Cortex of kidney (tissue), 1 donor: ENCODE measurements at places on chromosomes 1 and 21.

GRCh38 chr1:221344693-221345092 lies 397.2 kb downstream of the DUSP10 start:
- no peak for DNase-seq

- DNase-seq, result no peak
Measured at GRCh38 chr1:56833088-56833487, 13.9 kb upstream of the FYB2 start.

GRCh38 chr21:15121655-15122120 lies 56.9 kb upstream of the NRIP1 start:
- no peak for DNase-seq

DNA sequence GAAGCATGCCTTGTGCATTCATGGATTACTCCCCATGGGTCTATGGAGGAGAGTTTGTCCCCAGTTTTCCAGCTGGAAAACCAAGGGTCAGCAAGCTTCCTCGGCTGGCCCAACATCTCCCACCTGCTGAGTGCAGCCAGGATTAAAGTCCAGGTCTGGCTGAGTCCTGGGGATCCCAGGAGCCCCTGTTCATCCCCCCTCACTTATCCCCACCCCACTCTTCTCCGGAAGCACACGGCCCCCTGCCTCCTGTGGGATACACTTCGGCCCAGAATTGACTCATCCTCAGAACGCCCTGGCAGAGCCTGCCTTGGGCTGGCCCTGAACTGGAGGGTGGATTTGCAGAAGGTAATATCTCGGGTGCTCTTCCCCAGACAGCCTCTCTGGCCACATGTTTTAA lies 276.1 kb downstream of the NPHP4 start:
- DNase-seq, result no peak

GRCh38 chr1:240070188-240070587 lies 21.5 kb upstream of the FMN2 start:
- no peak for DNase-seq

- DNase-seq, result no peak
Measured at GRCh38 chr1:8055973-8056372, 29.9 kb upstream of the ERRFI1 start.

GRCh38 chr1:230246551-230246950 lies 179.5 kb downstream of the GALNT2 start:
- no peak for DNase-seq

GRCh38 chr1:32924881-32925344 lies 23.7 kb upstream of the TMEM54 start:
- DNase-seq, result no peak

DNA sequence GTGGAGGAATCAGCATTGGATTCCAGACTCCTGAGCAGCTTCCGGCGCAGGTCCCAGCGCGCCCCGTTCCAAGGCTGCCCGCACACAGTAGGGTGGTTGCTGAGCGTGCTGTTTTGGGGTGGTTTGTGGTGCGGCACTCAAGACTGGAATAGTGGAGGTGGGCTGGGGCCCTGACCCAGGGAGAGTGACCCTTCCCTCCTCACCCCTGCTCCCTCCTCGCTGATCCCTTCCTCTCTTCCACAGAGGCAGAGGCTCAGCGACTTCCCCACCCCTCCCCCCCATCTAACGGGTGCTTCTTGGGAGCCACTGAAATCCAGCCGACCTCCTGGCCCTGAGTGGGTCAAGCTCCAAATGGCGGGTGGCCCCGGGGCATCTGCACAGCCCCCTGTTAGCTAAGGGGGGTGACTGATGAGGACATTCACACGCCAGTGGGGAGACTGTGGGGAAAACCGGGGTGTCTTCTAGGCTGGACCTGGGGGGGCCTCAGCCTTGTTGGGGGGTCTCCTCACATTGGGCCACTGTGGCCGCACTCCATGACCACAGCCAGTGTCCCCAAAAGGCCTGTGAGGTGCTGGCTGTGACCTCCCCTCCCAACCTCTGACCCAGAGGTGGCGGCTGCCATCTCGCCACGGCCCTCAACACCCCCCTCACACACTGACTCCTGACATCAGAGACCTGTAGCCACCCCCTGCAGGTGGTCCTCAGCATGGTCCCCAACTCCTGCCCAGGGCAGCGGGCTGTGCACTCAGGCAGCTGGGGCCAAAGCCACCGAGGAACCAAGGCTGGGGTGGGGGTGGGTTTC lies 3.9 kb upstream of the HES4 start:
- DNase-seq, result no peak

DNA sequence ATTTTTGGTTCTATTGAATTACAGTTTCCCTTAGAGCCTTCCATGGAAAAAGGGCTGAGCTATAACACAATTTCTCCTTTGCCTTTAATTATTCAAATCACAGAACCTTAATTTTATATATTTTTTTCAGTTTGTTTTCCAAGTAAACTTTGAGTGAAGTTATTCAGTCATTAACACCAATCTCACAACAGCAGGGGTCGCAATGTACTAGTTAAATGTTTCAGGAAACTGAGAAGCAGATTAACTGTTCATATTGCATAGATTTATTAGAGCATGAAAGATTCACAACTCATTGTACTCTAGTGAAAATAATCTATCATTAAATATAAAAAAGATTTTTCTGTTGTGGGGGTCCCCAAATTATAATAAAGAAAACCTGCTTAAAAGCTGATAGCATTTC lies 64.1 kb downstream of the KIFAP3 start:
- DNase-seq, result no peak

DNA sequence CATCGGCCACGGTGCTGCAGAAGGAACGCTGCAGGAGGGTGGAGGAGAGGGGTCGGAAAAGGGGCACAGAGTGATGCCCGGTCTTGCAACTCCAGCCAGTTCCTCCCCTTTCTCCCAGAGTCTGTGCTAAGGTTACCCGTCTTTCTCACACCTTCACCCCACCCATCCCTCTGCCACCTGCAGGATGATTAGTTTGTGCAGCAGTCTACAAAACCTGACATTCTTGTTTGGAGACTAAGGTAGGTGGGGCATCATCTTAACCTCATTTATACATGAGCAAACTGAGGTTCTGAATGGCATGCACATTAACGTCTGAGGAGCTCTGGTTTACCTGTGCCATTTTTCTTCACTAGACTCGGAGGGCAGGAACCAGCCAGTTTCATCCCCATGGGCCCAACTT lies 232.3 kb downstream of the GRIK3 start:
- no peak for DNase-seq

DNA sequence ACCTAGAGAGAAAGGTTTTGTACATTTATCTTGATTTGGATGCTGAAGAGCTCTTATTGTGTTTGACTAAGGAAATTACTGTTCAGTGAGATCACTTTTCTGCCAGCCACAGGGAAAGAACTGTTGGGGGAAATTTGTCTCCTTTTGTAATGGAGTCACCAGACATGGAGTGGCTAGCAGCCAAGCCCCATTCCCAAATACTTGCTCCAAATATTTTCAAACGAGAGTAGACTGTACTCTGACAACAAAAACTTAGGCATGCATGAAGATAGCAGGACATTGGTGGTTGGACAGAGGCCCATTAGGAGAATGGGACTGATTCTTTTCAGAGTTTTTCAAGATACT lies 21.1 kb downstream of the IPO9 start:
- DNase-seq, result no peak

GRCh38 chr1:35650416-35650815 lies 9.1 kb upstream of the PSMB2 start:
- no peak for DNase-seq

- no peak for DNase-seq
Measured at GRCh38 chr1:8349473-8349865, 31.6 kb downstream of the SLC45A1 start.

GRCh38 chr1:119266386-119266785 lies 102.2 kb upstream of the HAO2 start:
- DNase-seq, result no peak

GRCh38 chr1:244137725-244138124 lies 86.6 kb downstream of the ZBTB18 start:
- DNase-seq, result no peak

DNA sequence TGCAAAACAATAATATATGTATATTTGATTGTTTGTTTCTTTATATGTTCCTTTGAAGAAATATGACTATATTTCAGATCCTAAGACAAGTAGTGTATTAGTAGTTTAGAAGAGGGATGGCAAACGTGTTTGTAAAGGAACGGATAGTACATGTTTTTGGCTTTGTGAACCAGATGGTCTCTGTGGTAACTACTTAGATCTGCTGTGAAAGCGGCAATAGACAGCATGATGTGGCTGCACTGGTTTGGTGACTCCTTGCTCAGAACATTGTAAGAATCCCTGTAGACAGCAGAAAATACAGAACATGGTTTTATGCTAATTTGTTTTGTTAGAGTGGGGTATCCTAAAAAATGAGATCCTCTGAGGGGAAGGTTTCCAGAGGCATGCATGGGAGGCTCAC lies 3.1 kb downstream of the ACADM start:
- no peak for DNase-seq

GRCh38 chr1:38455829-38456530 lies 403.6 kb downstream of the RRAGC start:
- no peak for DNase-seq

GRCh38 chr1:9732123-9732971 lies 80.8 kb downstream of the PIK3CD start:
- DNase-seq, result no peak

- no peak for DNase-seq
Measured at GRCh38 chr1:24362396-24362795, 43.2 kb downstream of the GRHL3 start.

- no peak for DNase-seq
Measured at GRCh38 chr1:198701250-198701649, 62.4 kb downstream of the PTPRC start.

DNA sequence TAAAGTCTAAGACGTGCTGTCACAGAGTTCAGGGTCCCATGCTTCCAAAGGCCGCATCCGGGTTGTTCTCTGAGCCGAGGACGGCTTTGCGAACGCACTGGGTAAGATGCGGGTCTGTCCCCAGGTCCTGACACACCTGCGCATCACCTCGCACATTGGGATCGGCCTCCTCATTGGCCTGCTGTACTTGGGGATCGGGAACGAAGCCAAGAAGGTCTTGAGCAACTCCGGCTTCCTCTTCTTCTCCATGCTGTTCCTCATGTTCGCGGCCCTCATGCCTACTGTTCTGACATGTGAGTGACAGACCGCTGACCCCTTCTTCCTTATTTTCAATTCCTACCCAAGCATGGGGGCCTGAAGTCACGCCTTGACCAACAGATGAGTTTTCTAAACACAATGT lies 25.3 kb downstream of the TFF3 start:
- no peak for DNase-seq

DNA sequence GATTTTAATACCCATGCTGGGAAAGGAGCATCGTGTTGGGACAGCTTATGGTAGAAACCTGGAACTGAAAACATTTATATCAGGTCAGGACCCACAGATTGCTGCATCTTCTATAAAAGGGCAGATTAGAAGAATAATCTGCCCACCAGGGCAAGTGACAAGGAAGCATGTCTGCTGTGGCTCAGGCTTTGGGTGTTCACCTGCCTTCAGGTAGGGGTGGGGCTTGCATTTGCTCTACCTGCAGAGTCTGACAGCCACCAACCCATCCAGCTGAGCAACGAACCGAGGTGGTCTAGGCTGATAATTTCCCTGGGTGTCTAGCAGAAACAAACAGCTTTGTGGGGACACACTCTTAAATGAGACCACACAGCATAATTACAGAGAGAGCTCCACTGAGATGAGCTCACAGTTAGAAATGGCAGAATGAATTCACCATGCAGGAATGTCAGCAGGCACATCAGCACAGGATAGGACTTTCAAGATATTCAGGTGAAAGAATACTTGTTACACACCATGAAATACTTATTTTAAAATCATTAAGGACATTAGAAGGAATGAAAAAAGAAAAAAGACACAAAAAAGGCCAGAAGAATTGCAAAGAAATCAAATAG lies 36.1 kb upstream of the B3GALT5 start:
- DNase-seq, result no peak

DNA sequence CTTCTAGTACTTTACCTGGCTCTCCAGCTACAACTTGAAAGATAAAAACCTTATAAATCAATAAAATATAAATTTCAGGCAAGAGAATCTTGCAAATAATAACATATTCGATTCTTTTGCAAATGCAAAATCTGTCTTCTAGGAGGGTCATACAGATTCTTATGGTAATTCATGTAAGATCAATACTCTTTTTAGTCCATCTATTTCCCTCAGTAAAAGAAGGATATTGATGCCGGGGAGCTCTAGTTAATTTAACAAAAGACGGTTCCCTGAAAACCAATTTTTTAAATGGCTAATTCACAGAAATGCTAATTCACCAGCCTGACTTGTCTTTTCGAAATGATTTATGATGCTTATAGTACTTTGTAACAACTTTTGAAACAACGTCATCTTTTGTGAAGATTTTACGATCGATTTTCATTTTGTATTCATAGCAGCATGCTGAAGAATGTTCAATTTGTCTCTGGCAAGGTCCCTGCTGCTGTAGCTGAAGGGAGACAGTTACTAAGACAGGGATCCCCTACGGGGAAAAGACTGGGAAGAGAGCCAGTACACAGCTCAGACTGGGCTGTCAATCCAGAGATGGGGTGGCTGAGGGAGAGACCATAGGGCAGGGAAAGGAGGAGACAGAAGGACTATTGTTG lies 90.6 kb upstream of the SPAG17 start:
- DNase-seq, result no peak

GRCh38 chr1:54125386-54126070 lies 27.3 kb downstream of the CDCP2 start:
- no peak for DNase-seq

GRCh38 chr1:95021805-95022643 lies 50.7 kb downstream of the ALG14 start:
- DNase-seq, result no peak

DNA sequence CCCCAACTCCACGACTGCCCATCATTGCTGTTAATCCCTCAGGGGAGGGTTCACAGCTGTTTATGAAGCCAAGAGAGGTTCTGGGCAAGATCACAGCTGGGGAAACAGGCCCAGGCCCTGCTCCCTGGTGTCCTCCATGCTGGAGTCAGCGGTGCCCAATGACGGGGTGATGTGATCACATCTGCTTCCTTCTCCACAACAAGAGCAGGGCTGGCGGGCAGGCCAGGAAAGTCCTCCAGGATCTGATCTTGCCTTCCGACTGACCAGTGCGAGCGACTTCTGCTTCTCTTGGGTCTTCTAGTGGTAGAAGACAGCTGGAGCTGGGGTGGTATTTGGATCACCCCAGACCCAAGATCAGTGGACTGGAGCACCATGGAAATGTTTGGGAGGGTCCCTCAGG lies 951 bp upstream of the LINGO4 start:
- DNase-seq, result no peak

- DNase-seq, result no peak
Measured at GRCh38 chr1:156487862-156488261, 12.7 kb downstream of the MEF2D start.

DNA sequence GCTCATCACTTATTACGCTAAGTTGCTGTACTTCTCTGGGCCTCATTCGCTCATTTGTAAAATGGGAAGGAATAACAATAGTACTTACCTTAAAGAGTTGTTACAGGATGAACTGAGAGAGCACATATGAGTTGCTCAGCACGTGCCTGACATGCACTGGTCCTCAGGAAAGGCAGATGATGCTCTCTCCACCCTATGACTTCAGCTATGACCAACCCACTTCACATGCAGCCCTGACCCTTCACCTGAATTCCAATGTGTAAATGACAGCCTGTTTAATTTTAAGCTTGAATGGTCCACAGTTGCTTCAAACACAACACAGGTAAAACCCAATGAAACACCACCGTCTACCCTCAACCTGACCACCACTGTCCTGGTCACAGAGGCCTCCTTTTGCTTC lies 32.9 kb downstream of the GADD45A start:
- no peak for DNase-seq

- DNase-seq, result no peak
Measured at GRCh38 chr1:76259270-76259669, 184.7 kb downstream of the ST6GALNAC3 start.

- no peak for DNase-seq
Measured at GRCh38 chr1:25431955-25432719, 1.4 kb downstream of the MACO1 start.
